8988T (cell line): ENCODE measurements at places on chromosomes 7 and 10.

DNA sequence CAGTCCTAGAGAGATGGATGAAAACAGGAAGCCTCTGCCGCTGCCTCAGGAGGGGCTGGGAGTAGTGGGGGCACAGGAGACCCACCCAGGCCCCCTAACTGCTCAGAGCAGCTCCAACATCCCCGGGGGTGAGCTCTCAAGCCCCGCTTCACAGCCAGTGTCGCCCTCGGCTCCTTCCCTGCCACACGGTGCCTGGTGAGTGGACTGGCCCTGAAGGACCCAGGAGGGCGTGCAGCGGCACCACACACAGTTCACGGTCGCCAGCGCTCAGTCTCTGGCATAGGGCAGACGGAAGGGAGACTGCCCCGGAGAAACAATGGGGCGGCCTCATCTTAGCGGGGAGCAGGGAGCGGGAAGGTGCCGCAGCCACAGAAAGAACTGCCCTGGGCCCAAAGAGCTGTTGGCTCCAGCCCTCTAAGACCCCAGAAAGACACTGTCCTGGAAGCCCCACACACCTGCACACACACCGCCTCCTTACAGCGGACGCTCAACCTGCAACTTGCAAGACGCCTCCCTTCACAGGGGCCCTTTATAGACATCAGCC is 1.2 kb downstream of the CLDN15 start:
- DNase-seq = no peak

GRCh38 chr7:27031289-27032172 is 64.3 kb downstream of the HOXA1 start:
- no peak for DNase-seq

DNA sequence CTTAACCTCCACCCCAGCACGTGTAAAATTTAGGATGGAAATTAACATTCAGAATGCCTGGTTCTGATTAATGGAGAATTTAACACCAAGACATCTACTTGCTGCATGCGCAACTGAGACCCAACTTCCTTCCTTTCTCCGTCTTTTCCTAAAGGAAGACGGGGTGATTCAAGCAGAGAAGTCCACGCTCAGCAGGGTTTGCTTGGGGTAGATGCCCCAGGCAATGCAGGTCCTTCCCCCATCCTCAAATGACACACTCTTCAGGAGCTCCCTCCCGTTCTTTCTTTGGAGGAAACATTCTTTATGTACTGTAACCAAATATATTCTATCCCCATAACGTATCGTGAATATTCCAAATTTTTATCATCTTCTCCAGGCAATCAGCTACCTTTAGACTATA is 47.0 kb downstream of the FAM171A1 start:
- DNase-seq = no peak

GRCh38 chr10:101774589-101775272 is 1.2 kb downstream of the FGF8 start:
- no peak for DNase-seq

GRCh38 chr7:70799841-70800405 is 332.0 kb upstream of the GALNT17 start:
- no peak for DNase-seq

- DNase-seq = no peak
Observed at GRCh38 chr10:126496771-126497545, 108.7 kb upstream of the ADAM12 start.
